ENCODE measurements at places on chromosomes 13 and 19.

DNA sequence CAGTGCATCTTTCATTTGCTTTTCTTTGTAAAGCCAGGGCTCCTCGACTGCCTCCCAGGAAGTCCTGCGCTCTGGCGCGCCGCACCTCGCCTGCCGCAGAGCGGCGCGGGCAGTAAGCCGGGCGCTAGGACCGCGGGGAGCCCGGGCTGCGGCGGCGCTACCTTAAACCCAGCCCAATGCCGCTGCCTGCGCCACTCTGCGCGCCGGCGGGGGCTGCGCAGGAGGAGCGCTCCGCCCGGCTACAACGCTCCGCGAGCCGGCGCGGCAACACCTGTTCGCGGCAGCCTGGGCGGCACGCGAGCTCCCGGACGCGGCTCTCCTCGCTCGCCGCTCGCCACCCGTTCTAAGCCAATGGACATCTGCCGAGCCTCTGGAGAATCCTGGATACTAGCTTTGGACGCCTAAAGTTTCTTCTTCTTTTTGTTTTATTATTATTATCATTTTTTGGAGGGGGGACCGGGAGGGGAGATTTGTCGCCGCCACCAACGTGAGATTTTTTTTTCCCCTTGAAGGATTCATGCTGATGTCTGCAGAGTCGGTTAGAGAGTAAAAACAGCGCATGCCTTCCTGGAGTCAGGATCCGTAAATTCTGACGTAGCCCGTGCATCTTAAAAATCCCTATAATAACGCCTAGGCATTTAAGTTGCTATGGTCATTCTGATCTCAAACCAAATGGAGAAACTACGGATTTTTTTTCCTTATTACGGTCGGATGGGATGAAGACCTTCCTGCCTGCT, at the start of gene FGF9:
Gene FGF9, plus strand, starts transcription at position 191 of the 737 bp plus-strand sequence. CDS start 840 bp downstream, outside the sequence.
- peak; percentile 87 for DNase-seq

GRCh38 chr19:30564551-30565011, 192.4 kb downstream of the ZNF536 start:
- no peak for DNase-seq

- no peak for DNase-seq
These were observed 58.4 kb downstream of the SPRYD7 start for GRCh38 chr13:49877629-49878218.

DNA sequence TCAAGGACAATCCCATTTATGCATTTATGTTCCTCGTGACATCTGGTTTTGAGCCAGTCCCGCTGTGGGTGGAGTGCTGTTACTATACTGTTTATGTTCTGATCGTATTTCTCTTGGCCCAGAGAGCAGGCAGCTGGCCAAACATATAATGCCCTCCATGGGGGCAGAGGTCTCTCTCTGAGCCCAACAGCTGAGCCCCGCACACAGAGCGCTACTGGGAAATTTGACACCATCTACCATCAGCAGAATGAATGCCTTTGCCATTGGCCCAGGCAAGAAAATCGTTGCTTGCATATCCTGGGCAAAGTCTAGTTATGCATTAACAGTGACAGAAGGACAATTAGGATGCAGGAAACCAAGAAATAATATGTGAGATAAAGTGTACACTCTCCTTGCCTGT, 126.8 kb upstream of the CACNA1A start:
- no peak for DNase-seq

DNA sequence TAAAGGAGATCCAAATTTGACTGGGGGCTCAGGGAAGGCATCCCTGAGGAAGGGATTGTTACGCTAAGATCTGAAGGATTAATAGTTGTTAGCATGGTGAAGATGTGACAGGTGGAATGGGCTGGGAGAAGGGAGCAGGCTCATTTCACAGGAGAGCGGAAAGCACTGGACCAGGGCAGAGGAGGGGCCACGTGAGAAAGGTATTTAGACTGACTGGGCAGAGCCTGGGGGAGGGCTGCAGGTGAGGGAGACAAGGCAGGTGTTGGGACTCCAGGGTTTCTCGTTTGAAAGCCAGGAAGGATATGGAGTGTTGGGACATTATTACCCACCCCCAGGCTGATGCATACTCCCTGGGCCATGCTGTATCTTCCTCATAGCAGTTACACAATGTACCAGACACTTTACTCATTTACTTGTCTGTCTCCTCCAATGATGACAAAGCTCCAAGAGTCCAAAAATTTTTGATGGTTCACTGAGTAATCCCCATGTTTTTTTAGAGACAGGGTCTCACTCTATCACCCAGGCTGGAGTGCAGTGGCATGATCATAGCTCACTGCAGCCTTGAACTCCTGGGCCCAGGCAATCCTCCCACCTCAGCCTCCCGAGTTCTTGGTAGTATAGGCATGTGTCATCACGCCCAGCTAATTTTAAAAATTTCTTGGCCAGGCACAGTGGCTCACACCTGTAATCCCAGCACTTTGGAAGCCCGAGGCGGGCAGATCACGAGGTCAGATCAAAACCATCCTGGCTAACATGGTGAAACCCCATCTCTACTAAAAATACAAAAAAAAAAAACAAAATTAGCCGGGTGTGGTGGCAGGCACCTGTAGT, 2.3 kb downstream of the TRAPPC6A start:
- no peak for DNase-seq

DNA sequence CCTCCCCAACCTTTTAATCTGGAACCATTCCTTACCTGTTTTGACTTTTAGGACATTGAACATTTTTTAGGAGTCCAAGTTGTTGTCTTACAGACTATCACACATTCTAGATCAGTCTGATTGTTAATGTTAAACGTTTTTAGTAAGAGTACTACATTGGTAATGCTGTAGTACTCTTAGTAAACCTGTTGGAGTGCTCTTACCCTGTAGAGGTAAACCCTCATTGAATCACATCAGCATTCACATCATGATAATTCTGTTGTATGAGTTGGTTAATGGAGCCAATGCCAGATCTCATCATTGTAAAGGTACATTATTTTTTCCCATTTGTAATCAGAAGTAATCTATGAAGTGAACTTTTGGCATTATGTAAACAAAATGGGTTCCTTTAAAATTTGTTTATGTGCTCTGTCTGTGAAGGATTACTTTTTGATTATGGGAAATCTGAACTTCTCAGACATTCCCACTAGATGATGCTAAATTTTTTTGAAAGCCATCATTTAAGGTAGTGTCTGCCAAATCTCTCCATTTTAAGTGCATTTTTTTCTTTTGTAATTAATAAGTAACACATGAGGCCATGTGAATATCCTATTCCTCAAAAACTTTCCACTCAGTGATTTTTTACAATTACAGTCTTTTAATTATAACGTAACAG, 55.2 kb downstream of the VWA8 start:
- no peak for DNase-seq

- no peak for DNase-seq
These were observed 17.1 kb downstream of the COL4A2 start for GRCh38 chr13:110324026-110324749.

- DNase-seq, result no peak
These were observed 19.3 kb downstream of the COL4A2 start for GRCh38 chr13:110326263-110326904.

- no peak for DNase-seq
These were observed 19.1 kb downstream of the POP4 start for GRCh38 chr19:29625186-29625651.

DNA sequence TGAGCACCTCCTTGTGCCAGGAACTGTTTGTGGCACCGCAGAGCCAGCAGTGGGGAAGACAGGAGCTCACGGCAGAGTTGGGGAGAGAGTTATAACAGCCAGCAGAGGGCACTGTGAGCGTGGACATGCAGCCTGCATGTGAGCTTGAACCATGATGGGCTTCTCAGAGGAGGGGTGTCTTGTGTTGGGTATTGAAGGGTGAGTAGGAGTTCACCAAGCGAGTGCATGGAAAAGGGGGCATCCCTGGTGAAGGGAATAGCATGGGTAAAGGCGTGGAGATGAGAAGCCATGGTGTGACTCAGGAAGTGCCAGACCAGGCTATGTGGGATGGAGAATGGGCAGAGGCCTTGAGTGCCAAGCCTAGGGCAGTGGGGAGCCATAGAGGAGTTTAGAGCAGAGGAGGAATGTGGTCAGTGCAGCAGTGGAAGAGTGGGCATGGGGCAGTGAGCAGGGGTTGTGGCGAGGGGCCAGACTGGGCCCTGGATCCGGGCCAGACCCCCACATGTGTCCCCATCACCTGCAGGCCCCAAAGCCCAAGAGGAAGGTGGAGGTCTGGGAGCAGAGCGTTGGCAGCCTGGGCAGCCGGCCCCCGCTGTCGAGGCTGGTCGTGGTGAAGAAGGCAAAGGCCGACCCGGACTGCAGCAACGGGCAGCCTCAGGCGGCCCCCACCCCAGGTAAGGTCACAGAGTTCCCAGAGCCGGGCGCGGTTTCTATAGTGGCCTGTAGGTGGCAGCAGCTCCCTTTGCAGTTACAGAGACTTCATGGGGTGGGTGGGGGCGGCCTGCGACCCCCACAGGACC, 11.8 kb upstream of the SHD start:
- no peak for DNase-seq

GRCh38 chr13:110973007-110973700, 58.3 kb upstream of the ANKRD10 start:
- DNase-seq, result no peak

DNA sequence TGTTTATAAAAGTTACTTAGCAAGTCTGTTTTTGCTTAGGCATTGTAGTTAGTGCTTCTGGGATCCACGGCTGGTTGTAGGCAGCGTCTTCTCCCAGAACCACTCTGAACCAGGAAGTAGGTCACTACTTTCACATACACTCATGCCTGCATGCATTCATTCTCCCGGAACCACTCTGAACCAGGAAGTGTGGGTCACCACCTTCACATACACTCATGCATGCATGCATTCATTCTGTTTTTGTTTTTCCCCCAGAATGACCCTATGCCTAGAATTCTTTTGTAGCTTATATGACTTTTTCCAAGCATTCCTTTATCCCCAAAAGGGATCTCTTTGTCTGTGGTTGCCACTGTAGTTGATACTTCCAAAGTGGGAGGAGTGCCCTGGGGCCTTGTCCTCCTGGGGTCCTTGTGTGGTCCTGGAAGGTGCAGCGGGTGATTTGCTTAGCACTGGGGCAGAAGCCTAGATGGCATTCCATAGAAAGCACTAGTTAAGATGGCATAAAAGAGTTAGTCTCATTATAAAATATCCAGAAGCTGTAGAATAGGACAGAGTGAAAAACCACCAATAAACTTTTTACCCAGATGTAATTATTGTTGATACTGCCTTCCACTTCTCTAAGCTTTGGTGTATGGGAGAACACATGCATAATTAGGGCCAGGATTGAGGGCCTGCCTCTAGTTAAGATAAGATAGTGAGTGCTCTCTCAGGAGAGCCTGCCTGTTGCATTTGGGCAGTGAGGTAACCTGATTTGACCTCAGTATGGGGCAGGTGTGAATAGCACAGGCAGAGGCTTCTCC, 68.6 kb upstream of the TEX29 start:
- DNase-seq, result no peak
